ENCODE measurements at places on chromosomes 4 and X.

DNA sequence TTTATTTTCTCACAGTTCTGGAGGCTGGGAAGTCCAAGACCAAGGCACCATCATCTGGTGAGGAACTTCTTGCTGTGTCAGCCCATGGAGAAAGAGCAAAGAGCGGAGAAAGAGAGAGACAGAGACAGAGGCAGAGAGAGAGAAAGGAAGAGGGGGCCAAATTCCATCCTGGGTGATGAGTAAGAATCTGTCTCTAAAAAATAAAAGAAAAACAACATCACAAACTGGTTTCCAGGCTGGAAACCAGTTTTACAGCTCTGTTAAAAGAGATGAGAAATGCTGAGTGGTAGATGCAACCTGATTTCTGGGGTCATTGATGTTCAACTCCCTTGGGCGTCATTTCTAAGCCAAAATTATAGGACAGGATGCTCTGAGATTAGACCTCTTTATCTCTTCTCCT lies 72.9 kb downstream of the SHOX start:
- no peak for DNase-seq

DNA sequence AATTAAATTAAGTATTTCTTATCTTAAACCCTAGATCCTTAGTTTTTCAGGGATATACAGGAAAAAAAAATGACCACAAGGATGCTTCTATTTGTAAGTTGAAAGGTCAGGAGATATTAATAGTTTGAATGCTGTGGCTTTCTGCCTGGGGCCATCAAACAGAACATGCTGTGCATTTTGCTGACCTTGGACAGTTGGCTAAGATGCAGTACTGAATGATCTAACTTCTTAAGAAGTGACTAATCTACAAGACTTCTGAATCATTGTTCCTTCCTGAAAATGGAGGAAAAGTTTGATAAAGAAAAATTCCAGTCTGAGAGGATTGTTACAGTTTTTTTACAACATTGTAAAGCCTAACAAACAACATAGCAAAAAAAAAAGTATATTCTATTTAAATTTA lies 237.8 kb upstream of the JADE1 start:
- no peak for DNase-seq

DNA sequence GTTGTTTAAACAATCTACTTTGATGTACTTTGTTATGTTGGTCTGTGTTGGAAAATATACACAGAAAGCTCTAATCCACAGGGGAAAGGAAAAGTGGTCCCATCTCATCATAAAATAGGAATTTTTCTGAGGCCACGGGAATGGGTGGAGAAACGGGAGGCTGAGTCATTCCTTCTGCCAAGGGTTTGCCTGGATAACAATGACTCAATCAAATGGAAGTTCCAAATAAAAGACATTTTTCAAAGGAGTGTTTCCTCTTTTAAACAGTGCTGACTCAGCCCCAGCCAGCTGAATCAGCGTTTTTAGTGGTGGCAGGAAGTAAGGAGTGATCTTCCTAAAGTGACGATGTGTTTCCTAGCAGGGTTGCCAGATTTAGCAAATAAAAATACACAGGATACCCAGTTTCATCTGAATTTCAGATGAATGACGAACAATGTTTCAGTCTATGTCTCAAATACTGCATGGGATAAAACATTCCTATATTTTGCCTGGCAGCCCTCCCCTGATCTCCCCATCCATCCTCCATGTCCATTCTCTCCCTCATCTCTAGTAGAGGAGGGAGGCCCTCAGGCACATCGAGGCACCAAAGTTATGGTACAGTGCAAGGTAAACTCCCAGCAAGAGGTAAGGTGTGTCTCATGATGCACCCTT lies 345.4 kb upstream of the GATB start:
- DNase-seq, result no peak

DNA sequence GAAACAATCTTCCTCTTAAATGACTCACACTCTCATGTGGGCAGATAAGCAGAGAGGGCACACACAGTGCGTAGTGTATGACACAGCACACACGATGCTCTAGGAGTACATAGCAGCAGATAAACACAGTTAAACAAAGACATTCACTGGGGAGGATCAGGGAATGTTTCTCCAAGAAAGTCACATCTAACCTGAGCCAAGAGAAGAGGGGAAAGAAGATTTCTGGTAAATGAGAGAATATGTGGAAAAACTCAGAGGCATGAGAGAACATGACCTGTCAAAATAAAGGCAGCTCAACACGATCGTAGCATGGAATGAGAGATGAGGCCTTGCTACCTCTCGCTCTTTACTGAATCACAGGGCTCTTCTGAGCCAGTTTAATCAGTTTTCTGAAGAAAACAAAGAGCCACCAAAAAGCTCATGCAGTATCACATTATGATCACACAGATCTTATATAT lies 251.0 kb downstream of the ANK2 start:
- no peak for DNase-seq

GRCh38 chrX:10944136-10944885 lies 166.8 kb upstream of the HCCS start:
- no peak for DNase-seq

- no peak for DNase-seq
Observed at GRCh38 chr4:76744241-76744921, 153.6 kb downstream of the SOWAHB start.

- DNase-seq, result no peak
Observed at GRCh38 chr4:28209371-28209924, 1348.8 kb downstream of the STIM2 start.

- DNase-seq, result no peak
Observed at GRCh38 chrX:147957291-147957690, 23.8 kb upstream of the FMR1NB start.

DNA sequence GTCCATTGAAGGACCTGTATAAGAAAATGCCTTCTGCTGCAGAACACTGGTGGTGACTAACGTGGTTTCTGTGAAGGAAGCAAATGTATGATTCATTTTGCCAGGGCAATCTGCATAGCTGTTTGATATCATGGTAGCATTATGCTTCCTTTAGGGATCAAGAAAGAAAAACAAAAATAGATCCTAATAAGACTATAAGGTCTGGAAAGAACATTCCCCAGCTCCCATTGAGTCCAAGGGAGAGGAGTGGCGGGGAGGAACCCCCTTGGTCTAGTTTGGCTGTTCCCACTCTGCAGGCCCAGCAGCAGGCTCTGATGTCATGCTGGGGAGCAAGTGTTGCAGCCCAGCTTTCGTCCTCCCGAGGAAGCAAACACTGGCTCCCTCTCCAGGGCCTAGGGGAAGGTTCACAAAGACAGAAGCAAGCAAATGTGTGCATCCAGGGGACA lies 154.5 kb upstream of the GALNT7 start:
- no peak for DNase-seq

DNA sequence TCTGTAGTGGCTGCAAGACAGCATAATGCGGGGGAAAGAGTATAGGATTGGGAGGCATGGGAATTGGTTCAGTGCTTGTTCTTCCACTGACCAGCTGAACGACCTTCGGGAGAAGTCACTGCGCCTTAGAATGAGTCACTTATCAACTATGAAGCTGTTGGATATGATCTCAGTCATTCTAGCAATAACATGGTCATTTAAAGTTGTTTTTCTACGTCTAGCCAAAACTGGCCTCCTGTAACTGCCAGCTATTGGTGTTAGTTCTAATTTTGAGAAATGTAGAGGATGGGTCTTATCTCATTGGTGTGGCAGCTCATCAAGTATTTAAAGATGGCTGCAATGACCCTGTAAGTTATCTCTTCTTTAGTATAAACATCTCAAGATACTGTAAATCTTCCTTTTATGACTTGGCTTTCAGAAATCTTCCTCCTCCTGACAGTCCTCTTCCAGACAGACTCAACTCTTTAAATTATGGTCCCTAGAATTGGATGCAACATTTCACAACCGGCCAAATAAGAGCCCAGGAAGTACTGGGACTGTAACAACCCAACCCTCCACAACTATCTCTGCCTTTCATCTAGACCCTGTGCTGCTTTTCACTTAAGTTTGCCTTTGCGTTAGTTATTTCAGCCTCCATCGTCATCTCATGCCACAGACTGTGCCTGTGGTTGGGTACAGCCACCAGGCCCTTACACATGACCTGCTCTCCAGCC lies 243.3 kb downstream of the CBR4 start:
- no peak for DNase-seq

DNA sequence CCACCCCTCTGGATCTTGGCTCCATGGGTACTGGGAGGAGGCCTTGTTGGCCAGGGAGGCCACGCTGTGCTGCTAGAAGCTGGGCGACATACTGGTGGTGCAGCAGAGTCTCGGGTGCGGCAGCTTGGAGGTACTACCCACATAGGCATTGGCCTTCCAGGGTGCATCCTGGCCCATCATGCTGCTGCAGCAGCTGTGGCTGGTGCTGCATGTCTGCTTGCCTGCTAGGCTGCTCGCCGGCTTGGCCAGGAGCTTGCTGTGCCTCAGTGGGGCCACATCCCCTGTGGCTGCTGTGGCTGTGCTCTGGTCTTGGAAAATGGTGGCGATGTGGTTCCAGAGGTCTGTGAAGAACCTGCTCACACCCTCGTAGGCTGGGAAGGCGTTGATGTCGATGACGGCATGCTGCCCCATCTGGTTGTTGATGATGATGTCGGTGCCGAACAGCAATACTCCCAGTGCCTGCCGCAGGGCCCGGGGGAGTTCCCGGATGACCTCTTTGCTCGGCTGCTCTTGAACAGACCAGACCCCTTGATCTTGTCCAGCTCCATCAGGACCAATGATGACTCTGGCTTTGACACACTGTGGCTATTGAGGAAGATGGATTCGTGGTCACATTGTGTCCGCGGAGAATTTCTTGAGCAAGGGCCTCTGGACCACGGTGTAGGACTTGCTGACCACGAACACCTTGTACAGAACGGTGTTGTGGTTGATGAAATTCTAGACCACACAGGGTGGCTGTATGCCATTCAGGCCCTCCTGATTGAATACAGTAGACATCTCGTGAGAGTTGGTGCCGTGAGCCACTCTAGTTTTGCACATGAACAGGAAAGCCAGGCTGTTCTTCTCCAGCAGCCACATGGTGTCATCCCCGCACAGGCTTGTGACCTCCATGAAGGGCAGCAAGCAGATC lies 11.8 kb downstream of the RBM10 start:
- no peak for DNase-seq

- no peak for DNase-seq
Observed at GRCh38 chrX:119189115-119189514, 47.0 kb upstream of the PGRMC1 start.

DNA sequence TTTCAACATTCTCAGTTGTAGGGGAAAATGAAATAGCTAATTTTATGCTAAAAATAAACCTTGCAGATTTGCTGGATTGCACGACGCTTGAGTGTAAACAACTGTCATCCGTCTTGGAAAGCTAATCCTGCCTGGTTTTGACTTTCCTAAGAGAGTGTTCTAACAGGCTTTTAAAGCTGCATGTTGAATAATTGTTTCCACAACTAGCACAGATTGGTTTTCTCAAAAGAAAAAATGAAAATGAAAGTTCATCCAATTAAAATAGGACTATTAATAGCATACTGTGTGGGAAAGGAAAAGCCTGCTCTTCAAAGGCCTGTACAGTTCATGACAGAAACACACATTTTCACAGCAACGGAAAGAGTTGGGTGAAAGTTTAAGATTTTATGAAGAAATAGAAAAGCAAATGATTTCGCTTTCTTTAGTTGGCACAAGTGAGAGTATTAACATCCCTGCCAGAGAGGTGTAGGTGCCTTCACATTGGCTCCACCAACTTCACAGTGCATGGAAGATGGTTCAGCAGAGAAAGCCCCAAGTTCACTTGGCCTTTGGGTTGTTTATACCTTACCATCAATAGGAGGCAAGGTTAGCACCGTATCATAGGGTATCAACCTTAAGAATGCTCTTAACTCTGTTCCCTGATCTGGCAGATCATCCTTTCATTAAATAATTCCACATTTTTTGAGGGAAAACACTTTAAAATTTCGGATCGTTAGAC lies 140.0 kb upstream of the GUCY1A1 start:
- DNase-seq, result no peak

GRCh38 chr4:57605376-57605775 lies 495.2 kb upstream of the IGFBP7 start:
- no peak for DNase-seq

DNA sequence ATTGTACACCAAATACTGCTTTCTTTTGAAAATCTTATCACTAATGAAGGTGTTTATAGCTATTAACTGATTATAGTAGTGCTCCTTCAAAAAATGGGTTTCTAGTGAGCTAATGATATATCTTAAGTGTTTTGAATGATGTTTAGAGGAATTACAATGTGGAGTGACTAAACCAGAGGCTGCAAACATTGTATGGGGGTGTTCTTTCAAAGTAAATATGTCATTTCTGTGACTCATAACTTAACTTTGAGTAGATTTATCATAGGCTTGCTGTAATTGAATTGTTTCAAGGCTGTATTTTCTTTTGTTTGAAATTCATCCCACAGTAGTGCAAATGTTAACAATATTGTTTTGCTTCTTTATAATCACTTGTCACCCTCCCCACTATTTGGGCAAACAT lies 141.6 kb downstream of the IL1RAPL2 start:
- DNase-seq, result no peak

- DNase-seq, result no peak
Observed at GRCh38 chr4:40246938-40247337, 50.1 kb downstream of the RHOH start.

DNA sequence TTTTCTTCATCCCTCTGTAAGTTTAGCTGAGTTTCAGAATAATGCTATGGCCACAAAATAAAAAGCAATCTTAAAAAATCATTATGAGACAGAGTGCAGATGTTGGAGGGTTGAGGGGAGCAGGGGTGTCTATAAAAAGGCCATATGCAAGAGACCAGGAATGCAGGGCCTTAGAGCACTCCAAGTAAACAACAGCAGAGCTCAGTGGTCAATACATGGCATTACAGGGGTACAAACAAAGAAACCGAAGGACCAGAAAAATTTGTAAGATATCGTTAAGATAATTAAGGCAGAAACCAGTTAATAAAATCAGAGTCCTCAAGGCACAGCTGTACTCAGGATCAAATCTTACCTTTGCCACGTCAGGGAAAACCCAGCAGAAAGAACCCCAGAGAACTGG lies 28.4 kb upstream of the NDST3 start:
- no peak for DNase-seq

DNA sequence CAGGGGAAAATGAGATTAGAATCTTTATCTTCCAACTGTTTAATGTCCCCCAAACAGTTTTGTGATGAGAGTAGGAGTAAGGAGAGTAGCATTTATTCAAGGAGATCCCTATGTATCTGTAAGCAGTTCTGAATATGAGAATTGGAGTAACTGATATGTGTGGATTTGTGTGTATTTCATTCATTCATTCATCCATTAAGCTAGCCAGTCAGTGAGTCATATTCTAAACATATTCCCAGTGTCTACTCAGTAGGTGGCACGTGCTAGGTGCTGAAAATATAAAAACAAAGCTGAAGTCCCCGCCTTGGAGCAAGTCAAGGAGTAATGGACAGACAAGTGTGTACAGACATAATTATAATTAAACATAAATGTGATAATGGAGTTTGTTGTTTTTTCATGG lies 12.4 kb upstream of the STX18 start:
- DNase-seq, result no peak

- DNase-seq, result no peak
Observed at GRCh38 chrX:46278572-46278971, 266.6 kb downstream of the ZNF674 start.

- no peak for DNase-seq
Observed at GRCh38 chrX:10892621-10893225, 218.4 kb upstream of the HCCS start.

- no peak for DNase-seq
Observed at GRCh38 chrX:124548571-124548970, 202.2 kb downstream of the SH2D1A start.

GRCh38 chr4:52550186-52550585 lies 108.9 kb downstream of the USP46 start:
- no peak for DNase-seq

- DNase-seq, result no peak
Observed at GRCh38 chr4:101224358-101225218, 122.7 kb downstream of the PPP3CA start.

All from cortex of kidney (tissue), 1 donor.